ENCODE measurements at places on chromosomes 7 and 10.

GRCh38 chr7:103784646-103785286 lies 204.7 kb downstream of the RELN start:
- DNase-seq = no peak

DNA sequence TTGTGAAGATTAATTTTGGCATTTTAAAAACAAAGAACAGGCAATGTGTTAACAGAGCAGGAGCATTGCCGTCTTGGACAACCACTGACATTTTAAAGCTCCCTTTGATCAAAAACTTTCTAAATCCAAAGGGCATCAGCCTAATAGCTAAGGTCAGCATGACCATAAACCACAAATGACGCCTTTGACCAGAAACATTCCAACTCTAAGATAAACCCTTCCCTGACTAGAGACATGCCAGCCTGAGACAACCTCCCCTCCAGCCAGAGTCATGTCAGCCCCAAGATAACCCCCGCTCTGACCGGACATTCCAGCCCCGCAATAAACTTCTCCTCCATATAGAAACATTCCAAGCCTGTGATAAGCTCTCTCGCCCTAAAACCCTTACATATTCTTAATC lies 949.4 kb upstream of the POT1 start:
- no peak for DNase-seq

GRCh38 chr10:48902096-48902495 lies 37.5 kb downstream of the LRRC18 start:
- DNase-seq = no peak

DNA sequence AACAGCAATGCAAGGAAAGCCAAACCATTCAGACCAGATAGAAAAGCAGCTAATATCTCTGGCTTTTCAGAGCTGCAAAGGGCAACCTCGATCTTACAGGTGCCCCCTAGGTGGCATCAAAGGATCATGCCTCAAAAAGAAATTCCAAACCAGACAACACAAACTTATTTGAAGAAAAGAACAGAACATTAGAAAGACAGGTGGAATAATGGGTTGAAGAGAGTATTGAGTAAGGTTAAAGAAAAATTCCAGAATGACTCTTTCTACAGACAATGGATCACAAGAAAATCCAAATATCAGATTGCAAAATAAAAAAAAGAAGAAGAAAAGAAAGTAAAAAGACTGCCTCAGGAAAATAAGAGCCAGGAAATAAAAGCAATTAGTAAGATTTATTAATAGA lies 213.7 kb downstream of the ELMO1 start:
- DNase-seq = no peak

- DNase-seq = no peak
Observed at GRCh38 chr7:20784388-20785156, 2.1 kb downstream of the SP8 start.

GRCh38 chr7:36137258-36137657 lies 15.8 kb upstream of the EEPD1 start:
- no peak for DNase-seq

GRCh38 chr10:16436367-16436757 lies 448 bp upstream of the PTER start:
- DNase-seq = no peak

DNA sequence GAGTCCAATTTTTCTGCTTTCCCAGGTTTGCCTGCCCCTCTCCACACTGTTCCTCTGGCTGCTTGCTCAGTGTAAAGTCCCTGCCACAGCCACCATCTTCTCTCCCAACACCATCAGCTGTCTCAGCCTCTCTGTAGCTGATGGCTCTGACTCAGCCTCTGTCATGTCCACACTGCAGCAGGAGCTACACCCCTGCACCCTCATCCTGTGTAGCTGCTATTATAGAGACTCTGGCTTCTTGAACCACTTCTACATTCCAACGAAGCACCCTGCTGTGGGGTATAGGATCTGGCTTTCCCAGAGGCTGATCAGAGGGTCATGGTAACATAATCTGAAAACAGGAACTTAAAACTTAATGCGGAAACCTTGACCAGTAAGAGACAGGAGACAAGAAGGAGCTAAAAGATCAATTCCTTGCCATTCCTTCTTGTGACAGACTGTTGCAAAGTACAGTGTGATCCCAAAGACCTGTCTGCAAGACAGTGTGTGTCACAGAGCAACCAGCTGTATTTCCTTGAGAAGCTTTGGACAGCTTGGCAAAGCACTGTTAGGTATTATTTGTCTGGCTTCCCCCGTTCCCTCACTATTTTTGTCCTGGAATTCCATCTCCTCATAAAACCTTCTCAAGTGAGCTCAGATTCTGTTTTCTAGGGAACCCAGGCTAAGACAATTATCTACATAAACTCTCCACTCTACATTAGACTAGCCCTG lies 42.3 kb downstream of the NRCAM start:
- DNase-seq = peak; percentile 50

- no peak for DNase-seq
Observed at GRCh38 chr7:25173184-25173583, 48.1 kb upstream of the CYCS start.

DNA sequence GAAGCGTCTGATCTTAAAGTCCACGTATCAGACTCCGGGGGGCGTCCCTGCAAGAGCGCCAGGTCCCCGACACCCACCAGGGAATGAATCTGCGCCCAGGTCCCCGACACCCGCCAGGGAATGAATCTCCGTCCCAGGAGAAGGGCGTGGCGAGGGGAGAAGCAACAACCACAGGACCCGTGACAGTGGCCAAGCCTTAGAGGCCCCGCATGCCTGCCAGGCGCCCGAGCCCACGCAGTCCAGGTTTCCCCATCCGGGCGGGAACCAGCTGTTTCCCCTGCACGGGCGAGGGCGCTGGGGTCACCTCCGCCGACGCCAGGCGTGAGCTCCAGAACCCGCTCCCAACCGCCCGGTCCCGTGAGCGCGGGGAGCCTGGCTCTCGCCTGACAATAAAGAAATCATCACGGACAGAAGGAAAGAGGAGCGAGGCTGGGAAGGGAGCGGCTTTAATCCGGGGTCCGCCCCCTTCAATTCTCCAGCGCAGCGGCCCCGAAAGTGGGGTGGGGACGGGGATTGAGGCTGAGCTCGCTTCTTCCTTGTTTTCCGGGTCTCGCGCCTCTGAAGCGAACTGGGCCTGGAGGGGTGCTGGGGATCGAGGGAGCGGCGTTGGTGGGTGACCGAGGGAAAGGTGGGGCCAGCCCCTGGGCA lies 29.0 kb upstream of the BMS1 start:
- no peak for DNase-seq

- DNase-seq = no peak
Observed at GRCh38 chr10:23204773-23205172, 12.7 kb downstream of the PTF1A start.

DNA sequence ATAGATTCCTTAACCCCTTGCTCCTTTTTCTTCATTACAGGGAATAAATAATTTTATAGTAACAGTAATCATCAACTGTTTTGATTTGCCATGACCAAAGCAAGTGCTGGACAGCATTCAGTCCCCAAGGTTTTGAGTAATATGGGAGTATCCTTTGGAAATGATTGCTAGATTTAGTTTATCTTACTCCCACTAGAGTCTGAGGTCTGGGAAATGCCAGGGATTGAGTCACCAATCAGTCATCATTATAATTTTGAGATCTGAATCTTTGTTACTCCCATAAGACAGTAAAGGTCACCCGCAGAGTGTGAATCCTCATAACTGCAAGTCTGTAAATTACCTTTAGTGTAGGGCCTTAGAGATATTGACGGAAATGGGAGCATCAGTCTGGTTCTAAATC lies 133.7 kb upstream of the SEMA3E start:
- peak; percentile 14 for DNase-seq

DNA sequence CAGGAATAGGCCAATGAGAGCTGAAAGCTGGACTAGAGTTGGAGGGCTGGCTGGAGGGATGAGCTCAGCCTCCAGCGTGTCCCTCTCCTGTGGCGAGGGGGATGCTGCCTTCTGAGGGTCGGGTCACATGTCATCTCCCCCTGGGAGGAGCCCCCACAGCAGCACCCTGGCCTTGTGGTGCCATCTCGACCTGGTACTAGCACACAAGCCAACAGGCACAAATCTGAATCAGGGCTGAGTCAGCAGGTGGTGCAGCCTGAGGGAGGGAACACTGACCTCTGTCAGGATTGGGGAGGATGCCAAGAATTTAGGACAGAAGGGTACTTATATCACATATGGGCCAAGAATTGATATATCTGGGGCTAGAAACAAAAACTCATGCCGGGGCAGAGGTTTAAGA lies 280.4 kb downstream of the CELF2 start:
- DNase-seq = no peak
